ENCODE measurements at places on chromosomes 4 and X.

GRCh38 chrX:71181558-71181909, 36.9 kb downstream of the NLGN3 start:
- DNase-seq: no peak

- DNase-seq: no peak
Observed at GRCh38 chrX:139758809-139759208, 50.8 kb upstream of the MCF2 start.

DNA sequence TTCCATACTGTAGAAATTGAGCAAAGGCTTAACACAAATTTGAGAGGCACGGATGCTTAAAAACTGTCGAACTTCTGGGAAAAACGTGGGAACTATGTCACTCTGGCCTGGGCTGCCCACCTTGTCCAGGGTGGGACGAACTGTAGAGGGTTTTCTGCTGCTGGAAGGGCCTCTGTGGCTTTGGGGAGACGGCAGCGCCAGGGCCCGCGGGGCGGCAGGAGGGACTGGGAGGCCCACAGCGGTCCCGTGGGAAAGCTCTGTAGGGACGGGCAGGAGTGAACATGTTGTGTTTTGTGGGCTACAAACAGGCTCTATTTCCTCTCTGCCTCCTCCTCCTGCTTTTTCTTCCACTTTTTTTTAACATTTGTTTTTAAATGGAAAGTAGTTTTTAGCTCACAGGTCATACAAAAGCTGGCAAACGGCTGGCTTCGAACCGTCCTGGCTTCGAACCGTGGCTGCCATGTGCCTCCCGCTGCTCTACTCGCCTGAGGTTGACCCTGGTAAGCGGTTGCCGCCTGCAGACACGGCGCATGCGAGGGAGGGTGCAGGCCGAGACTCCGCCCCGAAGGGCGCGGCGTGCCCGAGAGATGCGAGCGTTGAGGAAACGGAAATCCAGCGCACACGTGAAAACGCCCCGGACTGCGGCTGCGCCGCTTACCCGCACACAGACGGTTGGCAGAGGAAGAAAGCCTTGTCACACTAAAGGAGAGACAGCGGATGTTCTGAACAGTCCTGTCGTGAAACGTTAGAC, 382.3 kb upstream of the ZFP42 start:
- DNase-seq: no peak

- DNase-seq: peak; percentile 92
Observed at GRCh38 chr4:16140879-16141249, 57.0 kb upstream of the PROM1 start.

DNA sequence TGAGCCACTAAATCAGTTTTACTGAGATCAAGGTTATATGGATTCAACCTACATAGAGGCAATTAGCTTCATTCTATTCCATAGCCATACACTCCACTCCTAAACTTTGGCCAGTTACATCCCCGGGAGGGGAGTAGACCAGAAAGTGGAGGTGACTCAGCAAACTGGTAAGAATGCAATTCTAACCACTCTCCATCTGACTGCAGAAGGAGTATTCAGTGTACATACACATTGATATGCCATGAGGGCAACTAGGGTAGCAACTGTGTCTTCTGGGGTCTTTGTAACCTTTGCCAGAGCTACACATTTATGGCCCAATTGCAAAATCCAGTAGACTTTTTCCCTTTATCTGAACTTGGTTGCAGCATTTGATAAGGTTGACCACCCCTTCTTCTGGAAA, 7.6 kb downstream of the SLC25A43 start:
- no peak for DNase-seq

- DNase-seq: peak; percentile 77
Observed at GRCh38 chr4:140996766-140997165, 136.5 kb downstream of the RNF150 start.

DNA sequence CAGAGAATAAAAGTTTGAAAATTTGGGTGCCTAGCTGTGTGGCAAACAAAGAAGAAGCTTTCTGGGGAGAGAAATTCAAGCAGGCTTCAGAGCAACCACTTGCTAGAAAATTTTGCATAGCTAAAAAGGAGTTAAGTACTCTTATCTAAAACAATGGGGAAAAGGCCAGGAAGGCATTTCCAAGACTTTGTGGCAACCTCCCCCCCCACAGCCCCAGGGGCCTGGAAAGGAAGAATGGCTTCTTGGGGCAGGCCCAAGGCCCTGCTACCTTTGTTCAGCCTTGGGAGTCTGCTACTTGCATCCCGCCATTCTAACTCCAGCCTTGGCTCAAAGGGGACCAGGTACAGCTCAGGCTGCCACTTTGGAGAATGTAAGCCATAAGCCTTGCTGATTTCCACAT, 102.2 kb downstream of the PTCHD1 start:
- no peak for DNase-seq

GRCh38 chr4:48296365-48296764, 26.7 kb upstream of the TEC start:
- no peak for DNase-seq

DNA sequence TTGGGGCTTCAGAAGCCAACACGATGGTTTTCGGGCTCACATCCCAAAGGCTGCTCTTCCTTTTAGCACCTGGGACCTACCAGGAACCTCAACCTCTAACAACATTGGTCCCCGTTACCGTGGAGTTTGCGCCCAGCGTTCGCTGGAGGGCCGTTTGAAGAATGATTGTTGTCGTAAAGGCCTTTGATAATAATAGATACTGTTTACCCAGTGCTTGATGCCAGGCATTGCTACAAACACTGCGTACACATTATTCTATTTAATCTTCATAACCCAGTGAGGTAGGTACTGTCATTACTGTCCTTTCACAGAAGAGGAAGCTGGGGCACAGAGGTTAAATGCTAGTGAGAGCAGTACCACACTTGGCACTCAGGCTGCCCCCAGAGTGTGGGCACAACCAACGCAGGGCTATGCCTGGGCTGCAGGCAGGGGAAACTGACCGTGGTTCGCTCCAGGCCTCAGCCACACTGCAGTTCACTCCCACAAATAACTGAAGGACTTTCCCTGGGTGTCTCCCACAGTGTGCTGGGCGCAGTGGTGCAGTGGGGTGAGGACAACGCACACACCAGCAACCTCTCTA, 1.0 kb upstream of the ACSL1 start:
- DNase-seq: no peak

DNA sequence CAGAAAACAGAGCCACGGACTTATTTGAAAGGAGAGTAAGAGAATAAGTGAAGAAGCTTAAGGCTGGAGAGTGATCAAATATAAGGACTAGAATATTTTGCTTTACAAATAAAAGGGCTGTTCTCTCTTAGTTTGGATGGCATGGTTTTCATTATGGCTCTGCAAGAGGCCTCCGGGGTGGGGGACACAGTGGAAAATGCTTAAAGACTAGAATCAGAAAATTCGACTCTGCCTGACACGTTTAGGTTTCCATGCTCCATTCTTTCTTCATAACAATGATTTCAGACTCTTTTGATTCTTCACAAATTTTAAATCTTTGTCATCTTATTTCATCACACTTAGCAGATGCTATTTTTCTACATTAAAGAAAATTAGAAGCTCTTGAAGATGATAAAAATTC, 632.4 kb upstream of the BOD1L1 start:
- no peak for DNase-seq

DNA sequence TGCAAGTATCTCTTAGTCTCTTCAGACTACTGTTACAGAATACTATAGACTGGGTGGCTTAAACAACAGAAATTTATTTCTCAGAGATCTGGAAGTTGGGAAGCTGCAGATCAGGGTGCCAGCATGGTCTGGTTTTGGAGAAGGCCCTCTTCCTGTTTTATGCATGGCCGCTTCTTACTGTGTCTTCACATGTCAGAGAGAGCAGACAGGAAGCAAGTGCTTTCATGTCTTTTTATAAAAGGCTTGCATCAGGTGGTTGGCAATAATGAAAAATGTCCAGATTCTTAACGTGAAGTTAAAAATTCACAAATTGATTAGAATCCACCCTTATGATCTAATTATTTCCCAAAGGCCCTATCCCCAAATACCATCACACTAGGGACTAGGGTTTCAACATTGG, 284.9 kb downstream of the RPA4 start:
- DNase-seq: no peak

DNA sequence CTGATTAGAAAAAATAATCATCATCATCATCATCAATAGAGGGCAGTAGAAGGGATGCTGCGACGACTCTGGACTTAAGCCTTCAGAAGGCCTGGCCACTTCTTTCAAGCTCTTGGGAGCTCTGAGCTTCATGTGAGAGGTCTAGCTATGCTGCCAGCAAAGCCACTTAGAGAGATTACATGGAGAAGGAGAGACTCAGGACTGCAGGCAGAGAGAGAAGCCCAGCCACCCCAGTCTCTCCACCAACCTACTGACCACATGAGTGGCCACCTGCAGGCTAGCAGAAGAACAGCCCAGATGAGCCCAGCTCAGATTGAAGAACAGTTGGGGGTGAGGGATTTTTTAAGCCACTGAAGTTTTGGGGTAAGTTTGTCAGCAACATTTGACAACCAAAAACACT, 17.1 kb upstream of the TMEM150C start:
- DNase-seq: no peak

DNA sequence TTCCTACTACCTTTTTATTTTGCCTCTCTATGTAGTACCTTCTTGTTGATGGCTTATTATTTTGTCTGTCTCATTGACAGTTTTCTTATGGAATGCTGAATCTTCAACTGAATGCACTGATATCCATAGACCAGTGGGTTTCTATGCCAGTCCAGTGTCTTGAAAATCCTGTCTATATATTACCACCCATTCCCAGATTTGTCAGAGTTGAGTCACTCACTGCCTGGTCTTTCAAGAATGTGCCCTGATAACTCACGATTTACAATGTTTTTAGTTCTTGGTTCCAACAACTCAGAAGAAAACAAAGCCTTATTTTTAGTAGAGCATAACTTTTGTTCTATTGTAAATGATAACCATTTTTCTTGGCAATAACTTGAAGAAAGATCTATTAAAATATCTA, 606.0 kb upstream of the PITX2 start:
- DNase-seq: no peak

DNA sequence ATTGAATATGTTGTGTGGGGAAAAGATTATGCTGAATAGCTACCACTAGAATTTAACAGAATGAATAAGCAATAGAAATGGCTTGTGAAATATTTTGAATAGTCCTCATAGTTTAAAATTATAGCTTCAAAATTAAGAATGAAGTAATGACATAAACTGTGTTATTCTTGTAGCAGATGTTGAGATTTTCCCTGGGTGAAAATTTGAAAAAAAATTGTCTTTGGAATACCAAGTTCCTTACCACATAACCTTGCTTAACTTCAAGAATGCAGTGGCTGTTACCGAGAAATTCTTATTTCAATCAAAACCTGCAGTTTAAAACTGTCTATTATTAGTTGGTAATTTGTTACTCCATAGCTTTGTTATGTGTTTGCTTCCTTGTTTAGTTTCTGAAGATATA, 1268.6 kb downstream of the RAPGEF2 start:
- DNase-seq: no peak

DNA sequence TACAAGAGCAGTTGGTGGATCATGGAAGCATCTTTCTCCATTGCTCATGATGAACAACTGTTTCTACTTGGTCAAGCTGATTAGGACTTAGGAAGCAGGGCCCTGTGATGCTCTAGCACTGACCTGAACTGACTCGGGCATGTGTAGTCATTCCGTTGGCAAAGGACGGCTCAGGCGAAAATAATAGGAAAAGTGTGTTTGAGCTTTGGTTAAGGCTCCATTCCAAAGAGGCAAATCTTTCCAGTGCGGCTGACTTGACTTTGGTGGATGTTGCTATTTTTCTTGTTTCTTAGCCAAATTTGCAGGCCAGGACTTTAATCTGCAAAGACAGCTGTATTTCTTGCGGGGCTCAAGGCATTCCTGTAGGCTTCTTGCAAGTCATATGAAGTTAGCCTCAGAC, 39.5 kb downstream of the ZNF518B start:
- DNase-seq: no peak

DNA sequence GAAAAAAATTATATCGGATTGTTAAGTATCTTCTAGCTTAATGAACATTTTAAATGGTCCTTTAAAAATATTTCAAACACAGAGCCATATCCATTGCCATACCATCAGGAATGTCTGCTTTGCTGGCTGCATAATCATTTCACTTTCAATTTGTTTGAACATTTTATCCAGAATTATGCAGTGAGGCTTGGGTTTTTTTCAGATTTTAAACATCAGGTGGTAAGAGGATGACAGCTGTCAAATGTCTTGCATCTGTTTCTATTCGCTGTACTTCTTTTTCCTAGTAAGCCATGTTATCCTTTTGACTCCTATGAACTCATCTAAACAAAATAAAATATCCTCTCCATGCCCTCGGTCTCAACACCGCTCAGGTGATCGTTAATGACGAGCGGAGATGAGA, 802 bp downstream of the RFC1 start:
- no peak for DNase-seq

- DNase-seq: no peak
Observed at GRCh38 chr4:8162625-8163024, 4.0 kb upstream of the ABLIM2 start.

DNA sequence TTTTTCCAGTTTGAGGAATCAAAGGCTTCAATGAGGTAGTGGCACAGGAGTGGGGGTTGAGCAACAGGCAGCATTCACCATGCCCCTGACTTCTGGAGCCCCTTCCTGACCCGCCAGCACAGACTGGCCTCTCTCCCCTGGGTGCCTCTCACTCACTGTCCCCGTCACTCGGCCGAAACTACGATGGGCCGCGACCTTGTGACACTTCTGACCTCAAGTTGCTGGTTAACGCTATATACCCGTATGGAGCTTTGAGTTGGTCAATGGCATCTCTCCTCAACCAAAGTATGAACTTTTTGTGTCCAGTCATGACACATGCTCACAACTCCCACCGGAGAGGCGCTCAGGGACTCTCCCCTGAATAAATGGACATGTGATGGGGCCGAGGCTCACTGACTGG, 72.1 kb downstream of the IRF2 start:
- no peak for DNase-seq

DNA sequence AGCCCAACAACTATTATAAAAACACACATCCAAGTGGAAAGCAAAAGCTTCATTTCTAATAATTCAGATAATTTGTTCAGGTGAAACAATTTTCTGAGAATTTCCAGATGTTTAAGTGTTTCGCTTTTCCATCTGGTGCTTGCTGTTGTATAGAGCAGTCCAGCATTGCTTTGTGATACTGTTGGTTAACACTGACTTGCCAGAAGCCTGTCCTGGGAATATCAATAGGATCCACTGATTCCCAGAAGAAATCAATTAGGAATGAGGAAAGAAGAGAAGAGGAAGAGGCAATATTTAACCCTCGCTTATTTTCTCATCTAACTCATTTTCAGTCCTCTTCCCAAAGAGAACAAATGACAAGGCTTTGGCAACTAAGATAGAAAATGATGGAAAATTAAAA, 94.9 kb upstream of the DDIT4L start:
- DNase-seq: no peak

- DNase-seq: no peak
Observed at GRCh38 chr4:73723023-73723422, 17.3 kb upstream of the CXCL8 start.

GRCh38 chrX:78106651-78106986, 2.6 kb downstream of the PGK1 start:
- DNase-seq: no peak

GRCh38 chrX:134716620-134717012, 58.3 kb upstream of the PLAC1 start:
- DNase-seq: no peak

- no peak for DNase-seq
Observed at GRCh38 chrX:96929036-96929435, 45.3 kb downstream of the RPA4 start.

GRCh38 chr4:128803783-128804182, 5.7 kb upstream of the JADE1 start:
- no peak for DNase-seq

All from skeletal muscle cell (primary cell).